ENCODE measurements at places on chromosomes 1 and 21. TPM values are rescaled to one million over a fixed set of nuclear protein-coding genes. Genes with fewer than 3 reads are reported as not detected.
A peak's percentile ranks its signal among the peaks of the same experiment; 100 is the strongest.

DNA sequence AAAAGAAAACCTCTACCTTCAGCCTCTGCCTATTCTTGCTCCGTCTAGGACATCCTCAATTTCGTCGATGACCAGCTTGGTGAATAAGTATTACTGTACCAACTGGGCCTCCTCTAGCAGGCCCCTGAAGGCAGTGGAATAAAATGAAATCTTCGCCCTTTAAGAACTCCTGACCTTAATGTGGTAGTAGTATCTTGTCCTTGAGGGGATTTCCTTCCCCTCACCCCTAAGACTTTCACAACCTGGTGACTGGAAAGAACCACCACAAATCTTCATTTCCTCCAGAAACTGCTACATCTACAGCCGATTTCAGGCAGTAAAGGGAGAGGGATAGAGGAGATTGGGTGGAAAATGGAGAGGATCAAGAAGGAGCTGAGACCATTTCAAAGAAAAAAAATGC is 1.6 kb upstream of the HAX1 start:
- peaks cover 16% of the 10 kb centered on the region for H3K4me1 ChIP-seq
- no peak for DNase-seq
- H3K4me3 ChIP-seq = no peak overlapping the region
- H3K36me3 ChIP-seq = peaks cover 53% of the 10 kb centered on the region
- no peaks in the 10 kb centered on the region for H3K27me3 ChIP-seq

DNA sequence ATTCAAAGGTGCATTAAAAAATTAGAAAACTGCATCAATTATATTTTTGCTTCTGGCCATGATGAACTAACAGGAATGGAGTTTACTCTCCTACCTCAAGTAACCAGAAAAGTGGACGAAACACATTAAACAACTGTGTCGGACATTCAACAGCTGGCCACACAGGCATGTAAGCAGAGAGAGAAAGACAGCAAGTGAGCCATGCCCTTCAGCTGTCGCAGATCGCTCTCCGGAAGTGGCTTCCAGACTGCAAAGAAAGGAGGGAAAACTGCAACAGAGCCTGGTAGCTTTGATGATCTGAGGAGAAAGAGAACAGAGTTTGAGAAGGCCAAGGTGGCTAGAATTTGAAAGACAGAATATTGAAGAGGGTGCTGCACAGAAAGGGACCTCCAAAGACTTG is 557.2 kb downstream of the MATN1 start:
- H3K4me1 ChIP-seq = no peaks in the 10 kb centered on the region
- no peaks in the 10 kb centered on the region for H3K36me3 ChIP-seq
- no peaks in the 10 kb centered on the region for H3K27me3 ChIP-seq
- H3K4me3 ChIP-seq = no peak overlapping the region
- no peak for DNase-seq
- H3K27ac ChIP-seq = no peak overlapping the region

- H3K4me3 ChIP-seq = no peak overlapping the region
- no peak overlapping the region for H3K27ac ChIP-seq
- no peaks in the 10 kb centered on the region for H3K27me3 ChIP-seq
- H3K36me3 ChIP-seq = no peaks in the 10 kb centered on the region
- H3K4me1 ChIP-seq = no peaks in the 10 kb centered on the region
Observed at GRCh38 chr1:44929531-44929930, 56.9 kb downstream of the EIF2B3 start.

- H3K36me3 ChIP-seq = no peaks in the 10 kb centered on the region
- H3K4me1 ChIP-seq = peaks cover 3% of the 10 kb centered on the region
- no peaks in the 10 kb centered on the region for H3K27me3 ChIP-seq
- no peak for DNase-seq
- no peak overlapping the region for H3K4me3 ChIP-seq
Observed at GRCh38 chr1:223525957-223526356, 132.7 kb downstream of the CCDC185 start.

Gene HMCN1
- polyA plus RNA-seq = 10.6 TPM

GRCh38 chr1:237590386-237590785 is 300.3 kb downstream of the ZP4 start:
- H3K36me3 ChIP-seq = no peaks in the 10 kb centered on the region
- H3K4me1 ChIP-seq = no peaks in the 10 kb centered on the region
- no peak for DNase-seq
- no peaks in the 10 kb centered on the region for H3K27me3 ChIP-seq

- H3K4me3 ChIP-seq = no peak overlapping the region
- H3K27me3 ChIP-seq = no peaks in the 10 kb centered on the region
- DNase-seq = no peak
Observed at GRCh38 chr21:42632336-42632751, 21.1 kb upstream of the PDE9A start.

Gene NCAM2
- polyA plus RNA-seq = 74.2 TPM

Gene COL6A1
- polyA plus RNA-seq = 275 TPM

Gene CSMD2
- polyA plus RNA-seq = 26.4 TPM

DNA sequence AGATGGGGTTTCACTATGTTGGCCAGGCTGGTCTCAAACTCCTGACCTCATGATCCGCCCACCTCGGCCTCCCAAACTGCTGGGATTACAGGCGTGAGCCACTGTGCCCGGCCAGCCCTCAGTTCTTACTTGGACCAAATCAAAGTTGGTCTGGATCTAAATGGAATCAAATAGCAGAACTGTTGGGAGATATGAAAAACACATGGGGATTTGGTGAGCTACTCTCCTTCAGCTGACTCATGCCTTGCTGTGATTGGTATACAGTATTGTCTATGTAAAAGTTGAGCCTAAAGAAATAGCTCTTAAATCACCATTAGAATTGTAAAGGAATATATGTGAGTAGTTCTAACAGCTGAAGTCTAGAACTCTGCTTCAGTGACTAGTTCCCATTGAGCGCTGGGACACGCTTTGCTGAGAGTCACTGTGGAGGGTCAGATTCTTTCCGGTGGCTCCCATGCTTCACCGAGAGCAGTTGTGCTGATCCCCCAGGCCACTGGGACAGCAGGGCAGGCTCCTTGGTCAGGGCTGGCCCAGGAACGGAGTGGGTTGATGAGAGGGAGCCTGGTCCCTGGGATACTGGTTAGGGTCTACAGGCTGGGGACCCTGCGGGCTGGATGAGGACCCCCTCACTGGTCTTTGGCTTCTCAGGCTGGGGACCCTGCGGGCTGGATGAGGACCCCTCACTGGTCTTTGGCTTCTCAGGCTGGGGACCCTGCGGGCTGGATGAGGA is 14.0 kb downstream of the PKNOX1 start:
- H3K27me3 ChIP-seq = no peaks in the 10 kb centered on the region
- peaks cover 9% of the 10 kb centered on the region for H3K36me3 ChIP-seq
- DNase-seq = no peak

DNA sequence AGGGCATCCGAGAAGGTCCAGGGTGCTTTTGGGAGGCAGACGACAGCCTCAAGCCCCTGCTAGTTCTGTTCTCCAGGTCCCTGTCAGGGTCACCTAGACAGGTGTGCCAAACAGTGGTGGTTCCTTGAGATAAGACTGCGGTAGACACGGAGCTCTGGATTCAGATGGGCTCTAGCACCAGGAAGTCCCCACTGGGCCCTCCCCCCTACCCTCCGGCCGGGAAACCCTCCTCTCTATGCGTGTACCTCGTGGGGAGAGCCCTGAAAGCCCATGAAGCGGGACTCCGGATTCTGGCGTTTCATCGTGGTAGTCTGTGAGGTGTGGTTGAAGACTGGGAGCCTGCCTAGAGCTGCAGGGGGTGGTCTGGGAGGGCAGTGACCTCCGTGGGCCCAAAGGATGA is 2.1 kb upstream of the KCNA2 start:
- DNase-seq = no peak
- H3K27me3 ChIP-seq = peaks cover 24% of the 10 kb centered on the region
- H3K27ac ChIP-seq = no peak overlapping the region
- H3K36me3 ChIP-seq = peaks cover 10% of the 10 kb centered on the region
- H3K4me1 ChIP-seq = peaks cover 46% of the 10 kb centered on the region
- no peak overlapping the region for H3K4me3 ChIP-seq

- no peaks in the 10 kb centered on the region for H3K36me3 ChIP-seq
- no peak overlapping the region for H3K4me3 ChIP-seq
- H3K4me1 ChIP-seq = no peaks in the 10 kb centered on the region
- H3K27ac ChIP-seq = no peak overlapping the region
Observed at GRCh38 chr1:172212124-172212523, 208.4 kb upstream of the C1orf105 start.

Gene SOX13
- 49.6 TPM for polyA plus RNA-seq

DNA sequence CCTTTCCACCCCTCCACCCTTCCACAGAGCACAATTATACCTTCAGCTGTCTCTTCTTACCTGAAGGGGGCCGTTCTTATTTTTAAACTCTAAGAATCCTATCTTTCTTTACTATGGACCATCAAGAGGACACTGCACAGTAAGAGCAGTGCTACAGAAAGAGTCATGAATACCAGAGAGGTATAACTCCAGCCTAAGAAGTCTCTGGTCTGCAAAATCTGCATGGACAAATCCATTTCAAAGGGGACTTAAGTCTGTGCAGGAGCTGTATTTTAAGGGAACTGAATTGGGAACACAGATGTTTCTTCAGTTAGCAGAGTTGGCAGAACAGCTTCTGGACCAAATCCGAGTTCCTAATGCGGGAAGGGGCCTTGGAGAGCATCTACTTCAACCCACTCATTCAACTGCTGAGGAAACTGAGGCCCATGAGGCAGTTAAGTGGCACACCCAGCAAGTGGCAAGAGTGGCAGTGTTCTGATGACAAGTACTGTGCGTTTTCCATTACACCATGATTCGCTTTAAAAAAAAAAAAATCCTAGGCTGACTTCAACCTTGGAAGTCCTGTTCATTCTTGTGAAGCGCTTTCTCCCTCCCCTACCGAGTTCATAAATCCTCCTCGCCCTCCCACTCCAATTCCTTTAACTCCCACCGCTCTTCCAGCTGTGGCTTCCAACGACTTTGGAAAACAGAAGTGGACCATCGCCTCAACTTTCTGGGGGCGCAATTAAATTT is 1.8 kb downstream of the PLPP3 start:
- H3K4me1 ChIP-seq = peaks cover 14% of the 10 kb centered on the region
- H3K27me3 ChIP-seq = no peaks in the 10 kb centered on the region
- no peak for DNase-seq
- H3K36me3 ChIP-seq = no peaks in the 10 kb centered on the region

- H3K4me1 ChIP-seq = peaks cover 6% of the 10 kb centered on the region
- no peak overlapping the region for H3K27ac ChIP-seq
- H3K27me3 ChIP-seq = no peaks in the 10 kb centered on the region
- no peaks in the 10 kb centered on the region for H3K36me3 ChIP-seq
- no peak for DNase-seq
Observed at GRCh38 chr1:247210062-247210375, 38.2 kb upstream of the ZNF124 start.

DNA sequence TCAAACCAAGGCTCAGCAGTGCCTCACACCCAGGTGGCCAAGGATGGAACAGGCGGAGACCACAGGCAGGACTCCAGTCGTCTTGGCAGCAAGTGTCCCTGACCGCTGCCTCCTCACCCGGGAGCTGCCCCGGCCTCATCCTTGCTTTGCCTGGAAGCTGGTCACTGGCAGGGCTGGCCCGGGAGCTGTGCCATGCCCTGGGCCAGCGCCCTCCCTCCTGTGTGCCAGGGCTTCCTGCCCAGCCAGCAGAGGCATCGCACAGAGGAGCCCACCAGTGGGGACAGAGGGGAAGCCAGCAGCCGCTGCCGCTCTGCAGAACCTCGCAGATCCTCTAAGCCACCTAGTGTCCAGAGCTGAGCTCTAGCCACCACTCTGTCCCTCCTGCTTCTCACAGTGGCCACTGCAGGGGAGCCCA is 7.8 kb downstream of the CASZ1 start:
- H3K4me3 ChIP-seq = no peak overlapping the region
- DNase-seq = no peak
- peaks cover 75% of the 10 kb centered on the region for H3K27me3 ChIP-seq

Gene MSH4
- 0.65 TPM for polyA plus RNA-seq

GRCh38 chr1:160615660-160616059 is 31.2 kb downstream of the SLAMF1 start:
- H3K27me3 ChIP-seq = no peaks in the 10 kb centered on the region
- DNase-seq = no peak
- H3K4me3 ChIP-seq = no peak overlapping the region
- H3K27ac ChIP-seq = no peak overlapping the region

GRCh38 chr1:199742547-199742946 is 285.0 kb upstream of the NR5A2 start:
- no peaks in the 10 kb centered on the region for H3K4me1 ChIP-seq
- H3K4me3 ChIP-seq = no peak overlapping the region
- no peak for DNase-seq
- no peaks in the 10 kb centered on the region for H3K27me3 ChIP-seq

- H3K27me3 ChIP-seq = no peaks in the 10 kb centered on the region
- H3K4me1 ChIP-seq = no peaks in the 10 kb centered on the region
- DNase-seq = no peak
- no peak overlapping the region for H3K27ac ChIP-seq
Observed at GRCh38 chr1:86389307-86389706, 6.8 kb downstream of the ODF2L start.

GRCh38 chr1:202801175-202801574 is 7.0 kb downstream of the KDM5B start:
- peaks cover 11% of the 10 kb centered on the region for H3K4me1 ChIP-seq
- no peak overlapping the region for H3K27ac ChIP-seq

Gene AZIN2
- polyA plus RNA-seq = 33.2 TPM

Gene KCNN3
- polyA plus RNA-seq = 19.9 TPM

DNA sequence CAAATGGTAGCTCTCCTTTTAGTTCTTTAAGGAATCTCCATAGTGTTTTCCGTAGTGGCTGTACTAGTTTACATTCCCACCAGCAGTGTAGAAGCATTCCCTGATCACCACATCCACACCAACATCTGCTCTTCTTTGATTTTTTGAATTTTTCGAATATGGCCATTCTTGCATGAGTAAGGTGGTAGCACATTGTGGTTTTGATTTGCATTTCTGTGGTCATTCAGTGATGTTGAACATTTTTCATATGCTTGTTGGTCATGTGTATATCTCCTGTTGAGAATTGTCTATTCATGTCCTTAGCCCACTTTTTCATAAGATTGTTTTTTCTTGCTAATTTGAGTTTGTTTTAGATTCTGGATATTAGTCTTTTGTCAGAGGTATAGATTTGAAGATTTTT is 84.6 kb upstream of the B3GALT2 start:
- H3K36me3 ChIP-seq = no peaks in the 10 kb centered on the region
- no peaks in the 10 kb centered on the region for H3K4me1 ChIP-seq
- no peak overlapping the region for H3K27ac ChIP-seq
- no peak overlapping the region for H3K4me3 ChIP-seq

- no peak overlapping the region for H3K27ac ChIP-seq
- no peaks in the 10 kb centered on the region for H3K27me3 ChIP-seq
- H3K4me3 ChIP-seq = no peak overlapping the region
- DNase-seq = peak; percentile 28
- peaks cover 22% of the 10 kb centered on the region for H3K36me3 ChIP-seq
Observed at GRCh38 chr1:151693057-151693651, 23.4 kb downstream of the CELF3 start.

Gene NID1
- polyA plus RNA-seq = 97.5 TPM

GRCh38 chr1:212613440-212614335 is 5.1 kb downstream of the ATF3 start:
- peaks cover 24% of the 10 kb centered on the region for H3K27me3 ChIP-seq
- H3K27ac ChIP-seq = no peak overlapping the region
- DNase-seq = no peak
- H3K4me3 ChIP-seq = no peak overlapping the region

DNA sequence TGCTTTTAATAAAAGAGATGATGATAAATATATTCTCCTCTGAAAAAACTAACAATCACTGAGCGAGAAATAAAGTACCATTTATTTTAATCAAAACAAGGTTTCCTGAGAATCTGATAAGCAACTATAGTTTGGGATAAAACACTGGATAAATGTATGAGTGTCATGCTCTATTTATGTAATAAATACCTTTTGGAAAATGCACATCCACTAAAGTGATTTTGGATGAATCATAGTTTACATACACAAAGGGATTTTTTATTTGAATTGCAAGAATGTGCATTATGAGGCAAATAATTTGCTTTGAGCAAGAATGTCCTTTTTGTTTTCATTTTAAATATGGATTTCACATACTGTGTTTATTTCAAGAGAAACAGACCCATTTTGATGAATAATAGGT is 1483.5 kb downstream of the MRPL39 start:
- DNase-seq = no peak
- H3K4me1 ChIP-seq = no peaks in the 10 kb centered on the region
- H3K4me3 ChIP-seq = no peak overlapping the region
- no peaks in the 10 kb centered on the region for H3K36me3 ChIP-seq
